ENCODE measurements at places on chromosomes 7 and 10.

GRCh38 chr7:150897502-150898474 lies 45.5 kb downstream of the AOC1 start:
- DNase-seq: no peak

GRCh38 chr10:43648095-43648397 lies 635 bp downstream of the ZNF32 start:
- DNase-seq: no peak

GRCh38 chr7:135510592-135511183 lies 786 bp upstream of the CNOT4 start:
- no peak for DNase-seq

GRCh38 chr7:134875867-134876266 lies 96.4 kb downstream of the CALD1 start:
- no peak for DNase-seq

- DNase-seq: no peak
Measured at GRCh38 chr10:88270061-88270808, 312.9 kb downstream of the RNLS start.

- no peak for DNase-seq
Measured at GRCh38 chr10:105956550-105956949, 1208.0 kb downstream of the SORCS1 start.

DNA sequence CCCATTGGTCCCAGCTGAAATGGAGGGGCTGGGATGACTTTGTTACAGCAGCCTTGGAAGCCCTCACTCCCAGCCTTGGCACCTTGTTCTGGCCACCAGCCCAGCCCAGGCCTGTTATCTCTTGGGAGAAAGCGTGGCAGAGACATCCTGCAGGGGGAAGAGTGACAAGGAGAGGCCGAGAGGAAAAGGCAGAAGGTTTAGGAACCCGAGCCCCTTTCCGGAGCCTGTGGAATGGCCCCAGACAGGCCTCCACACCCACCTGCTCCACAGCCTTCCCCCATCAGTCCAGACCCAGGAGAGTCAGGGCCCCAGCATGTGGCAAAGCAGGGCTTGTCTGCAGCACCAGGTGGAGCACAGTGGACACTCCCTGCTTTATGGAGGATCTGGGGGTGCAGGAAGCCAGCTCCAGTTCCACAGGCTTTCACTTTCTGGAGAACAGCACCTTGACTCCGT lies 24.1 kb upstream of the TRIM8 start:
- no peak for DNase-seq

DNA sequence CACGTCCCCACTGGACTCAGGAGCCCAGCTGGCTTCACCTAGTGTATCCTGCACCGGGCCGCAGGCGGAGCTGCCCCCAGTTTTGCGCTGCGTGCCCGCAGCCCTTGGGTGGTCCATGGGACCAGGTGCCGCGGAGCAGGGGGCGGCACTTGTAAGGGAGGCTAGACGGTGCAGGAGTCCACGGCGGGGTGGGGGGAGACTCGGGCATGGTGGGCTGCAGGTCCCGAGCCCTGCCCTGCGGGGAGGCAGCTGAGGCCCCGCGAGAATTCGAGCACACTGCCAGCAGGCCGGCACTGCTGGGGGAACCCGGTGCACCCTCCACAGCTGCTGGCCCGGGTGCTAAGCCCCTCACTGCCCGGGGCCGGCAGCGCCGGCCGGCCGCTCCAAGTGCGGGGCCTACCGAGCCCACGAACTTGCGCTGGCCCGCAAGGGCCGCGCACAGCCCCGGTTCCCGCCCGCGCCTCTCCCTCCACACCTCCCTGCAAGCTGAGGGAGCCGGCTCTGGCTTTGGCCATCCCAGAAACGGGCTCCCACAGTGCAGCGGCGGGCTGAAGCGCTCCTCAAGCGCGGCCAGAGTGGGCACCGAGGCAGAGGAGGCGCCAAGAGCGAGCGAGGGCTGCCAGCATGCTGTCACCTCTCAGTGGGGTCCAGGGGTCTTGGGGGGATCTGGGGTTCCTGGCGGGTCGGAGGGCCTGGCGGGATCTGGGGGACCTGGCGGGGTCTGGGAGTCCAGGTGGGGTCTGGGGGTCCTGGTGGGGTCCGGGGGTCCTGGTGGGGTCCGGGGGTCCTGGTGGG lies 81.4 kb downstream of the VIPR2 start:
- no peak for DNase-seq

Measured in activated CD4-positive, alpha-beta T cell treated with anti-CD3 and anti-CD28 coated beads for 4 hours (primary cell).